ENCODE measurements at places on chromosomes 4 and X.

DNA sequence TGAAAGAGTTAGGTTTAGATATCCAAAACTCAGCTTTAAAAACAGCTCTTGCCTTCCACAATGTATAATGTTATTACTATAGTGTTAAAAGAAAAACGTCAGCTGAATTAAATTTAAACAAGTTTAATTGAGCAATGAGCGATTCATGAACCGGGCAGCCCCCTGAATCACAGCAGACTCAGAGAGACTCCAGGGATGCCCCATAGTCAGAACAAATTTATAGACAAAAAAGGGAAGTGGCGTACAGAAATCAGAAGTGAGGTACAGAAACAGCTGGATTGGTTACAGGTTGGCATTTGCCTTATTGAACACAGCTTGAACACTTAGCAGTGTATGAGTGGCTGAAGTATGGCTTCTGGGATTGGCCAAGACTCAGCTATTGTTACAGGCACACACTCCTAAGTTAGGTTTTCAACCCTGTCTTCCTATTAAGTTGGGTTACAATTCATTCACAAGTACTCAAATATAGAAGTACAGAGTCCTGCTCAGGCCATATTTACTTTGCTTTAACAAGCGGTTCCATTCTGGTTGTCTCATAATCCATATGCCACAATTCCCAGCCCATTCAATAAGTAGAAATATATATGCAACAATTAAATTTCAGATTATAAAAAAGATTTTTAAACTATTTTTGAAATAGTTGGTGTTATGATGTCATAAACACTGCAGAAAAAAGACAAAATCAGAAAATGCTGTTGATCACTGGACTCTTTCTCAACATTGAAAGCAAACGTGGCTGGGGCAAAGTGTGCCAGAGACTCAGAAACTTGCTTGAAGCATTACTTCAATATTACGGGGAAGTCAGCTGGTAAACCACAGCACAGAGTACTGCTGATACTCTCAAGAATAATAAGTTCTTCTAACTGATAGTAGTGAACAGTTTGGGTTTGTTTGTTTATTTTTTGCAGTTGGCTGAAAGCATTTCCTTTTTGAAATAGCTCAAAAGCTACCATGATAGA, 459.7 kb downstream of the RAB28 start:
- no peak for DNase-seq
- no peak overlapping the region for H3K4me3 ChIP-seq
- no peaks in the 10 kb centered on the region for H3K27me3 ChIP-seq
- no peaks in the 10 kb centered on the region for H3K4me1 ChIP-seq
- no peaks in the 10 kb centered on the region for H3K36me3 ChIP-seq
- H3K27ac ChIP-seq, result no peak overlapping the region

- H3K27me3 ChIP-seq, result peaks cover 3% of the 10 kb centered on the region
- no peak overlapping the region for H3K4me3 ChIP-seq
- H3K36me3 ChIP-seq, result no peaks in the 10 kb centered on the region
- no peak for DNase-seq
- no peaks in the 10 kb centered on the region for H3K4me1 ChIP-seq
Observed at GRCh38 chr4:9845791-9846493, 64.5 kb downstream of the DRD5 start.

DNA sequence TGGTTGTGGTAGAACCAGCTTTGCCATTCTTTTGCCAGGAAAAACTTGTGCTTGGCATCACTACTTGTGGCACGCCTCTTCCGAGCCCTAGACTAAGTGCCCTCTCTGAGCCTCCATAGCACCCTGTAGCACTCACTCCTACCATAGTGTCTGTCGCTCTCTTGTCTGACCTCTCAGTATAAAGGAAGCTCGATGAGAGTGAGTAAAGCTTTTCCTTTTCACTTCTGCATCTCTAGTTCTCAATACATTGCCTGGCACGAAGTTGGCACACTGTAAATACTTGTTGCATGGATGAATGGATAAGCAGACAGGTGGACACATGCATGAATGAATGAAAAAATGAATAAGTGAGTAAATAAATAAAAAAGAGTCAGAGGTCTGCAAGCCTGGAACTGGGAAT, 48.3 kb downstream of the TLR10 start:
- no peak overlapping the region for H3K27ac ChIP-seq
- no peak overlapping the region for H3K4me3 ChIP-seq
- H3K36me3 ChIP-seq, result no peaks in the 10 kb centered on the region

DNA sequence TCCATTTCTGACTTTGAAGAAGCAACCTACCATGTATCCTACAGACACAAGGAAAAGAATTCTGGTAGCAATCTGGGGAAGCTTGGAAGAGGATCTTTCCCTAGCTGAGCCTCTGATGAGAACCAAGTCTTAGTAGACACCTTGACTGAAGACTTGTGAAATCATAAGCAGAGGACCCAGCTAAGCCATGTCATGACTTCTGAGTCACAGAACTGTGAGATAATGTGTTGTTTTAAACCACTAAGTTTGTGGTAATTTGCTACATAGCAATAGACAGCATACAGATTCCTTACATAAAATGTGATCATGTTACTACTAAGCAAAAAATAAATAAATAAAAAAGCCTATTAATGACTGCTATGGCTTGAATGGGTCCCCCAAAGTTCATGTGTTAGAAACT, 71.3 kb upstream of the ANKRD50 start:
- no peak overlapping the region for H3K4me3 ChIP-seq
- no peak for DNase-seq
- no peak overlapping the region for H3K27ac ChIP-seq

DNA sequence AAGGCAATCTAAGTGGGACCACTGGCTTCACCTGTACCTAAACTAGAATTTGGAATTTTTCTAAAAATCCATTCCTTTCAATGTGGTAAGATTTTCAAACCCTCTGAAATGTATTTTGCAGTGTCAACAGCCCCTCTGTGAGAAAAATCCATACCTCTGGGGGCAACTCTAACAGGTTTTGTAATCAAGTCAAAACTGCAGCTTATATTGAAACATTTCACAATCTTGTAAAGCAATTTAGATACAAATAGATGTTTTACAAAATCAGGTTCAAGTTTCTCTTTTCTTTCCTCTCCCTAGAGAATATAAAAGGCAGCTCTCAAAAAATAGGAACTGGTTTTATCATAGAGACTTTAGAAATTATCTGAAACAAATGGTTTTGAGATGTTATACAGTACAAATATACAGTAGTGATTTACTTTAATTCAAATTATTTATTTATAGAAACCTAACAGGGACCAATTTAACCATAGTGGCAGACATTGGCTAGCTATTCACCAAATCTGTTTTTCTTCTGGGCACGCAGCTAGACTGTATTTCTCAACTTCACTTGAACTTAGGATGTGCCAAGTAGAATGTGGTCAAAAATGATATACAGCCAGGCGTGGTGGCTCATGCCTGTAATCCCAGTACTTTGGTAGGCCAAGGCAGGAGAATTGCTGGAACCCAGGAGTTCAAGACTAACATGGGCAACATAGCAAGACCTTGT, 36.3 kb upstream of the SPINK2 start:
- no peaks in the 10 kb centered on the region for H3K27me3 ChIP-seq
- no peak overlapping the region for H3K4me3 ChIP-seq
- H3K27ac ChIP-seq, result no peak overlapping the region
- H3K36me3 ChIP-seq, result no peaks in the 10 kb centered on the region

DNA sequence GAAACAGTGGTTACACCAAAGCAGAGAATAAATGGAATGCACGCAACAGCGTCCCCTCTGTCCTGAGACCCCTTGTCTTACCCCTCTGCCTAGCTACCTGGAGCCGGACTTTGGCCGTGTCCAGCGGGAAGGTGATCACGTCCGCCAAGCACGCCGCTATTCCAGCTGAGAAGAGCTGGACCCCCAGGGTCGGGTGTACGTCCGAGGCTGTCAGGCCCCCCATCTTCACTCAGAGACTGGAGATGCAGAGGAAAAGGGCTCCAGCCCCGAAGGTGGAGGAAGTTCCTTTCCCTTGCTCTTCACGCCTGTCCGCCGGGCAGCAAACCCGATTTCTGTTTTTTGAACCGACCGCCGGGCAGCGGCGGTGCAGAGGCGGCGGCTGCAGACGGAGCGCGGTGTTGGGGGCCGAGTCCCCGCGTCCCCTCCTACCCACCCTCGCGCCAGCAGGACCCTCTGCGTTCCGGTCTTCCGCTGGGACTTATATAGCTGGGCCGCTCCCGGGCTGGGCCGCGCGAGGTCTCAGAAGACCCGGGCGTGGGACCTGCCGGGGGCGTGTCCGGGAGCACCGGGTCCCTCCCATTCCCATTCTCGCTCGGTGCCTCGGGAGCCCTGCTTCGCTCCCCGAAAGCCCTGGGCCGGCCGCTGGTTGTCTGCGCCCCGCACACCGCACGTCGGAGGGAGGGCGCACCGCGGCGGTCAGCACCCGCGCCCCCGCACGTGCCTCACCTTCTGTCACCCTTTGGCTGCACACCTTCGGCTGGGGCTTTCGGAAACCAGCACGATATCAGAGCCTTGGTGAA, at the start of gene UCP1:
TSS of gene UCP1 (minus strand) at position 455 of the 800 bp plus-strand sequence. CDS start at position 223, 232 bp downstream.
- DNase-seq, result no peak
- peaks cover 76% of the 10 kb centered on the region for H3K27me3 ChIP-seq
- peaks cover 19% of the 10 kb centered on the region for H3K4me1 ChIP-seq
- H3K27ac ChIP-seq, result no peak within 1 kb of the TSS
- peak within 1 kb of the TSS; percentile 17 for H3K4me3 ChIP-seq

- H3K27me3 ChIP-seq, result no peaks in the 10 kb centered on the region
- peak; percentile 28 for DNase-seq
- H3K36me3 ChIP-seq, result no peaks in the 10 kb centered on the region
- peaks cover 50% of the 10 kb centered on the region for H3K4me1 ChIP-seq
- H3K4me3 ChIP-seq, result no peak overlapping the region
Observed at GRCh38 chrX:39309018-39309635, 507.9 kb downstream of the MID1IP1 start.

- H3K27ac ChIP-seq, result no peak overlapping the region
- H3K36me3 ChIP-seq, result no peaks in the 10 kb centered on the region
- no peak overlapping the region for H3K4me3 ChIP-seq
- no peaks in the 10 kb centered on the region for H3K4me1 ChIP-seq
- no peak for DNase-seq
- H3K27me3 ChIP-seq, result no peaks in the 10 kb centered on the region
Observed at GRCh38 chrX:154649503-154650220, 3.7 kb downstream of the CTAG2 start.

- no peaks in the 10 kb centered on the region for H3K27me3 ChIP-seq
- H3K4me1 ChIP-seq, result peaks cover 5% of the 10 kb centered on the region
- no peaks in the 10 kb centered on the region for H3K36me3 ChIP-seq
- no peak overlapping the region for H3K27ac ChIP-seq
- DNase-seq, result no peak
Observed at GRCh38 chr4:174427571-174428140, 94.6 kb downstream of the HPGD start.

DNA sequence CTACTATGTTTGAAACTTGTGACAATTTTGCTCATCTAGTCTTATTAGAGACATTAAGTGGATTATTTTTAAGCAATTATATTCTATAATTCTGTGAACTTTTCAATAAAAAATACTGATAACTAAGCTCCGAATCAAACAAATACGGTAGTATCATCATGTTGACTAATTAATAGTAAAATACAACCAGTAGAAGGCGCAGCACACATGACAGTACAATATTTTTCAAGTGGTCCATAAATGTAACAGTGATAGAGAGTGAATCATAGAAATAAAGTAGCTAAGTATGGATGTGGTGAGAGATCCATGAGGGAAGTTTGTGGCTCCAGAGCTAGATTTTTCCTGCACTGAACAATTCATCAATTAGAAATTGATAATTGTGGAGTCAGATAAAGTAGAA, 666.2 kb downstream of the KCTD8 start:
- H3K4me3 ChIP-seq, result no peak overlapping the region
- no peaks in the 10 kb centered on the region for H3K4me1 ChIP-seq
- no peaks in the 10 kb centered on the region for H3K27me3 ChIP-seq
- H3K27ac ChIP-seq, result no peak overlapping the region
- no peaks in the 10 kb centered on the region for H3K36me3 ChIP-seq
- DNase-seq, result no peak

DNA sequence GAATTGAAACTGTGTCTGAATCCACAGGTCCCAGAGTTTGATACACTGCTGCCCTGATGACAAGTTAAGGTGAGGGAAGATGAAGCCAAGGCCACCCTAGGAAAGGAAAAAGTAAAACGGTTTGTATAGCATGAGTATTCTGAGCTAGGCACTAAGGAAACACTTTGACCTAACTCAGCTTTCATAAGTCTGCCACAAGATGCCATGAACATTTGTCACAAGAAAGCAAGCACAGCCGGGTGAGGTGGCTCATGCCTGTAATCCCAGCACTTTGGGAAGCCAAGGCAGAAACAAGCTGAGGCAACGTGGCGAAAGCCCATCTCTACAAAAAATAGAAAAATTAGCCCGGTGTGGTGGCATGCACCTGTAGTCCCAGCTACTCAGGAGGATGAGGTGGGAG, 34.2 kb downstream of the ELOVL6 start:
- no peaks in the 10 kb centered on the region for H3K36me3 ChIP-seq
- H3K4me3 ChIP-seq, result no peak overlapping the region
- peaks cover 25% of the 10 kb centered on the region for H3K4me1 ChIP-seq

- no peak overlapping the region for H3K27ac ChIP-seq
- DNase-seq, result no peak
- H3K27me3 ChIP-seq, result no peaks in the 10 kb centered on the region
- H3K4me1 ChIP-seq, result no peaks in the 10 kb centered on the region
- no peak overlapping the region for H3K4me3 ChIP-seq
Observed at GRCh38 chrX:119101168-119101567, 26.4 kb downstream of the KIAA1210 start.

DNA sequence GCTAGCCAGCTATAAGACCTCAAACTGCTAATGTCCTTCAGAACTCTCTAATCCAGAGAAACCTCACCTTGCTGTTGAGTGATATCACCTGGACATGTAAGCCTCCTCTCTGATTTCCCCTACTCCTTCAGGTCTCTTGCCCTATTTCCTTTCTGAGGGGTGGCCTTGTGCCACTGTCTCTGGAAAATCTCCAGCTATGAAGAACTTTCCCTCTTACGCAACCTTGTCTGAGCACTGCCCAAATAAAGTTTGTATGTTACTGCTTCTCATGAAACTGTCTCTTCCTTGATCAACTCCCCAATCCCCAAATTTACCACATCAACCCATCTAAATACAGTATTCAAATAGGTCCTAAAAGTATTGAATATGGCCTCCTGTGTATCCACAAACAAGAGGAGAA, 53.5 kb upstream of the VEGFD start:
- DNase-seq, result no peak
- no peaks in the 10 kb centered on the region for H3K27me3 ChIP-seq
- H3K36me3 ChIP-seq, result no peaks in the 10 kb centered on the region
- no peaks in the 10 kb centered on the region for H3K4me1 ChIP-seq
- H3K4me3 ChIP-seq, result no peak overlapping the region

- H3K4me3 ChIP-seq, result no peak overlapping the region
- H3K27me3 ChIP-seq, result no peaks in the 10 kb centered on the region
- H3K4me1 ChIP-seq, result no peaks in the 10 kb centered on the region
- no peak for DNase-seq
- no peak overlapping the region for H3K27ac ChIP-seq
- H3K36me3 ChIP-seq, result no peaks in the 10 kb centered on the region
Observed at GRCh38 chr4:114320126-114320525, 278.5 kb upstream of the UGT8 start.

DNA sequence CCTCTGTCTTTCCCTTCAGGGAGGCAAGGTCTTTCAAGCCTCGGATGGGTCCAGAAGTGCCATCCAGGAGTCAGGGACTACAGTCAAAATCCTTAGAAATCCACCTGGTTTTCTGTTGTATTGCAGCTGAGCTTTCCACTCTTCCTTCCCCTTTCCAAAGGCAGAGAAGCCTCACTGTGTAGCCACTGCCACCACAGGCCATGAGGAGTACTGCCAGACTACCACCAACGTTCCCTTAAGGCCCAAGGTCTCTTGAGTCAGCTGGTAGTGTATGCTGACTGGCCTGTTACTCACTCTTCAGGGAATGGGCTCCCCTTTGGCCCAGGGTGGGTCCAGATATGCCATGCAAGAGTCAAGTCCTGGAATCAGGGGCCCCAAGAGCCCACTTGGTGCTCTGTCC, 1454.1 kb downstream of the PCDH19 start:
- no peaks in the 10 kb centered on the region for H3K4me1 ChIP-seq
- H3K36me3 ChIP-seq, result no peaks in the 10 kb centered on the region
- no peaks in the 10 kb centered on the region for H3K27me3 ChIP-seq
- no peak overlapping the region for H3K4me3 ChIP-seq
- no peak overlapping the region for H3K27ac ChIP-seq
